ENCODE measurements at places on chromosomes 13 and 19.
A peak's percentile ranks its signal among the peaks of the same experiment; 100 is the strongest.

- peak; percentile 73 for DNase-seq
Measured at GRCh38 chr19:14381689-14382474, 638 bp downstream of the ADGRE5 start.

DNA sequence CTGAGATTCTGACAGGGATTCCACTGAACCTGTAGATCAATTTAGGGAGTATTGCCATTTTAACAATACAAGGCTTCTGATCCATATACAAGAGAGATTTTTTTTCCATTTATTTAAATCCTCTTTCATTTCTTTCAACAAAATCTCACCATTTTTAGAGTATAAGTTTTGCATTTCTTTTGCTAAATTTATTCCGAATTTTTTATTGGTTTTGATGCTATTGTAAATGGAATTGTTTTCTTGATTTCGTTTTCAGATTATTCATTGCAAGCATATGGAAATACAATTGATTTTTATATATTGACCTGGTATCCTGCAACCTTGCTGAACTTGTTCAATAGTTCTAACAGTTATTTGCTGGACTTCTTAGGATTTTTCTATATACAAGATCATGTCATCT is 18.4 kb downstream of the LEUTX start:
- DNase-seq = no peak

DNA sequence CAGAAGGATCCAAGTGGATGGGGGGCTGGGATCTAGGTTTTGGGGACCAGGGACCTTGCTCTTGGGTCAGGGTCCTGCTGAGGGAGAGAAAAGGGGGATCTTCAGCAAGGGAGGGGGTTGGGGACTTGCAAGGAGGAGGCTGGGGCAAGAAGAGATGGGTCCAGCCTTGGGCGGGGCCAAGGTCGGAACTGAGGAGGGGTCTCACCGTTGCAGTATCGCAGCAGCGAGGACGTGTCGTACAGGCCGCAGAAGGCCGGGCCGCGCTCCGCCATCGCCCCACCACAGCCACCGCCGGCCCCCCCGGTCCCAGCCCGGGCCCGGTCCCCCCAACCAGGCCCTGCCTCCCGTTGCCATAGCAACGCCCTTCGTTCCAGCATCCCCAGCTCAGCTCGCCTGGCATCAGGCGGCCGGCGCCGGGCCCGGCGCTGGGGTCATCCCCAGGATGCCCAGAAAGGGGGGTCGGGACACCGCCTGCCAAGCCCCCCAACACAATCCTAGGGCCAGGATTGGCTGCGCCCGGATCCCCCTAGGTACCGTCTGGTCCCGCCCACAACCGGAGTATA is 6.0 kb upstream of the EML2 start:
- DNase-seq = no peak

DNA sequence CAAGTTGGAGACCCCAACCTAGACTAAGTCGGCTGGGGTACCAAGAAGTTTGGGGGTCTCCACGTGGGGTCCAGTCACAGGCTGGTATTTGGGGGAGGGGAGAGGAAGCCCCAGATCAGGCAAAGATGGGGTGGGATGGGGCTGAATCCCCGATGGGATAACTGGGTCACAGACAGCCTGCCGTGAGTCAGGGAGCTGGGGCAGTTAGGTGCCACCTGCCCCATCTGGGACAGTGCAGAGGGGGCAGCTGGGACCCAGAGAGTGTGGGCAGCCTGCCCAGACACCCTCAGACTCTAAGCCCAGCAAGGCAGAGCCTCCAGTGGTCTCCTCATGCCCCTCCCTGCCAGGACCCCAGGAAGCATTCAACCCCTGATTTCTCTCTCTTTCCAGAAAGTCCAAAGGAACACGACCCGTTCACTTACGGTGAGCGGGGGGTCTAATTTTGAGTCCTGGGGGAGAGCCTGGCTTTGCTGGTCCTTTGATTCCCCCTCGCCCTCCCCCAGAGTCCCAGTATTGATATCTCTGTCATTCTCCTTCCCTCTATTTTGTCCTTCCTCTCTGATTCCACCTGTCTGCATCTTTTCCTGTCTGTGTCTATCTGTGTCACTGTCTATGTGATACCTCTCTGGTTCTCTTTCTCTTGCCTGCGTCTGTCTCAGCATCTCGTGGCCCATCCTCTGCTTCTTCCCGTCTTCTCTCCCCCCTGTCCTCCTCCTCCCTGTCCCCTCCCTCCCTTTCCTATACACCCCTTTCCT is 1.8 kb downstream of the FXYD1 start:
- DNase-seq = no peak

DNA sequence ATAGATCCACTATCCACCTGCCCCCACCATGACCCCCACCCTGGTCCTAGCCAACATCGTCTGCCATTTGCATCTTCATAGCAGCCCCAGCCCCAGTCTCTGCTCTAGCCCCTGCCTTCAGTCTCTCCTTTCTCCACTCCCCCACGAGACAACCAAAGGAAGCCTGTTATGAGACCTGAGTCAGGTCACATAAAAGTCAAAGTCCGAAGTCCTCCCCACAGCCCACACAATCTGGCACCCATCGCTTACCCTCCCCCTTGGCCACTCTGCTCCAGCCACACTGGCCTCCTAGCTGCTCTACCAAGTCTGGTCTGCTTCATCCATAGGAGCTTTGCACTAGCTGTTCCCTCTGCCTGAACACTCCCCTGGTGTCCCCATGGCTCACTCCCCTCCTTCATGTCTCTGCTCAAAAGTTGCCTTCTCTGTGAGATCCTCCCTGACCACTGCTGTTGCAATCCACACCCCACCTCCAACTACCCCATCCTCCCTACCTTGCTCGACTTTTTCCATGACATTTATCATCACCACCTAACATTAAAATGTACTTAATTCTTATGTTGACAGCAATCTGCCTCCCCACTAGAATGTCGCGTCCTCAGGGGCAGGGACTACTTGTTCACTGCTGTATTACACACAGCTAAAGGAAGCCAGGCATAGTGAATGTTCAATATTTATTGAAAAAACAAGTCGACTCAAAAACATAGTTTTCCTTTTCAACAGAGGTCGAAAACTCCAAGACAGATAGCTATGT is 1.2 kb upstream of the PLEKHG2 start:
- DNase-seq = no peak

GRCh38 chr19:47069795-47070194 is 21.4 kb upstream of the TMEM160 start:
- DNase-seq = no peak

DNA sequence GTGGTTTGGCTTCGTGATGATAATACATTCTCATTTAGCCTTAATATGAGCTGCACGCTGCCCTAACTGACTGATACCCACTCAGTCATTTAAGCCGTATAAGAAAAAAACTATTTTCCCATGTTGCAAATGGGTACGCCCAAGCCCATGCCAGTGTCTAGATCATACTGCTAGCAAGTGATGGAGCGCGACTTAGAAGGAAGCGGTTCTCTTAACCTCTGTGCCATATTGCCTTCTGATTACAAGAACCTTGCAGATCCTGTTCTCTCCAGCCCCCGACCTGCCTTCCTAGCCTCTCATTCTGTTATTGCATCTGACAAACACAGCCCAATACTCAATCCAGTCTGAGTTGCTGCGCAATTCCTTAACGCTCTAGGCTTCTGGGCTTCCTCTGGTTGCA is 603 bp downstream of the GPALPP1 start:
- DNase-seq = no peak

- no peak for DNase-seq
Measured at GRCh38 chr13:63184693-63185092, 1769.0 kb upstream of the PCDH20 start.

Measured in KBM-7 (cell line).